RWPE1 (cell line): ENCODE measurements at places on chromosomes 13 and 19.

GRCh38 chr13:29920025-29920643, 69.7 kb upstream of the UBL3 start:
- DNase-seq, result no peak

- DNase-seq, result no peak
These were observed 40.5 kb downstream of the GATAD2A start for GRCh38 chr19:19445911-19446361.

GRCh38 chr19:664913-665443, 2.0 kb upstream of the RNF126 start:
- peak; percentile 78 for DNase-seq

DNA sequence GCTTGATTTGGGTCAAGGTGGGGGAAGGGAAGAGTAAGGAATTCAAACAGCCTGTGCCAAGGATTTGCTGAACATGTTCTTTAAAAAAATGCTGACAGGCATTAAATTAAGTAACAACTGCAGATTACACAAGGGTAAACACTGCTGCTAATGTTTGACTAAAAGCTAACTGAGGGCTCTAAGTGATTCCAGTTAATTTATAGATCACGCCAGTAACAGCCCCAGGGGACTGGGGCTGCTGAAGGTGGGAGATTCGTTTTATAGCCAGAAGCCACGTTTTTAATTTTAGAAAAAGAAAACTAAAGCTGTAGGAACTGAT, 321.7 kb downstream of the DLEU7 start:
- DNase-seq, result no peak

- peak; percentile 78 for DNase-seq
These were observed 2.9 kb upstream of the DCUN1D2 start for GRCh38 chr13:113493315-113493951.

GRCh38 chr13:27442797-27443196, 7.6 kb downstream of the MTIF3 start:
- DNase-seq, result no peak

GRCh38 chr13:92951273-92951890, 275.2 kb upstream of the GPC6 start:
- DNase-seq, result no peak

DNA sequence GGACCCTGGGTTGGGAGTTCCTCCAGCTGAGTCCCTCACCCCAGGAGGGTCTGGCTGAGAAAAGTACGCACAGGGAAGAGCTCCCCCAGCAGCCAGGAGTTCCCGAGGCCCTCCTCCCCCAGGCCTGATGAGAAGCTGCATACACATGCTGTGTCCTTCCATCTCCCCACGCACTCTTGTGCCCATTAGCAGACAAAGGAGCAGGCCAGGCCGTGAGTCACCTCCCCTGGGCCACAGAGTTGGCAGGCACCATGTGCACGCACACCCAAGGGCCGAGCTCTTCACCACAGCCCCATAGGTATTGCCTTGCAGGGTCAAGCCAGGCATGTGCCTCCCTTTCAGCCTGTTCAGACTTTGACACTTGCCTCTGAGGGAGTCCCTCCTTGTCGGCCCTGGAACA, 17.5 kb downstream of the MAU2 start:
- no peak for DNase-seq

DNA sequence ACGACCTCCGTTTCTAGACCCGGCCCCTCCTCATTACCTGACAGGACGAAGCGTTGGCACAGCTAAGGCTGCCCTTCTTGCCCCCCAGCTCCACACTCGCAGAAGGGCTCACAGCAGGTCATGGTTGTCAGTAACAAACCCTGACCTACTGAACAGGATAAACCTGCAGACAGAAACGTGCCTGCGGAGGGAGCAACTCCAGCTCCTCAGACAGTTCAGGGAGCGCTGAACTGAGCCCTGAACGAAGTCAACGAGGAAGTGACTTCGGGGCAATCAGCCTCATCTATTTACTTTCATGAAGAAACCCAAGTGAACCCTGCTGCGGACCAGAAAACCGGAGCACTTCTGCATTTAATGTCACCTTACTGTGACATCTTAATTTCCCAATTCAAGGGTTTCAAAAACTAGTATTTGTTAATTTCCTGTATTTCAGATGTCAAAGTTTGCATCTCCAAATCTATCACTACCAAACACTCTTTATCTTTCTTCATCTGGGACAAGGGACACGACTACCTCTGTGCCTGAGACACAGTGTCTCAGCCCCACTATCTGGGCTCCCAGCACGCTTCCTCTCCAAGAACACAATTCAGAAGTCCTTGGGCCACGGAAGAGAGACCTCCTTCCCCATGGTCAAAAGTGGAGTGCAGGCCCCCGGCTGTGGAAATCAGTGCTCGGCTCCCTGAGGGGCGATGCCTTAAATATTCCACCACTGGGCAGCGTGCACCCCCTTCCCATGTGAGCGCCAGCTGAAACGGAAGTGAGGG, 40.2 kb downstream of the CARS2 start:
- DNase-seq, result no peak

DNA sequence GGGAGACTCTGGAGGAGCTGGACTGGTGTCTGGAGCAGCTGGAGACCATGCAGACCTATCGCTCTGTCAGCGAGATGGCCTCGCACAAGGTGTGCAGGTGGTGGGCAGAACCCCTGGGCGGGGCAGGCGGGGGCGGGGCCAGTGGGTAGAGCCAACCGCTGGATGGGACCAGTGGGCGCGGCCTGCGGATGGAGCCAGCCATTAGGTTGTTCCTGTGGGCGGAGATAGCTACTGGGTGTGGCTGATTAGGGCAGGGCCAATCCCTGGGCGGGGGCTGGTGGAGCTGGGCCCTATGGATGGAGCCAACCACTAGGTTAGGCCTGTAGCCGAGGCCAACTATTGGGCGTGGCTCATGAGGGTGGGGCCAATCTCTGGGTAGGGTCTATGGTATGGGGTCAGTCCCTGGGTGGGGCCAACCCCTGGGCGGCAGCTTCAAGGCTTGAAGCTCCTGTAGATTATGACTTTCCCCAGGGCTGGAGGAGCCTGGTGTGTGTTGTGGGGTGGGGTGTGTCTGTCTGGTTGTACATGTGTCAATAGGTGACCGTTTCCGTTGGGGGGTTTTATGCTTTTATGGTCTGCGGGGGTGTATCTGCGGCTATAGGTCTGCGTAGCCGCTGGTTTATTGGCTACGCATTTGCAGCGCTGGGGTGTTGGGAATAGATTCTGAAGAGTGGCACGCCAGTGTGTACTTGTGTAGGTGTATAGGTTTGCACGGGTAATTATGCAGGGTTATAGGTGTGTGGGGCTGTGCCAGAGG, 30.7 kb downstream of the PDE4A start:
- peak; percentile 59 for DNase-seq

DNA sequence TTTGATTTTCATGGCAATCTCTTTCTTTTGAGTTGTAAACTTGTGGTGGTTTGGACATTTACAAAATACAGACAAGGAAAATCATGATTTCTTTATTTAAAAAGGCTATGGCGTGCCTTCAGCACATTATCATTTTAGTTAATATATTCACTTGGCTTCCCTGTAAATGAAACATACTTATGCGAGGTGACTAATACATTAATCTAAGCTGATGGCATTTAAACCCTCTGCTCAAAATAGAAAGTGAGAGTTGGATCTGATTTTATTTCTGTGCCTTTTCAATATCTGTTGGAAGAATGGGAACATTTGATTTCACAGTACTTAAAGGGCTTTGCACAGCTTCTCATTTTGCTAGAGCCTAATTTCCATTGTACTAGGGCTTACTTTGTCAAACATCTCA, 289.8 kb downstream of the MTUS2 start:
- DNase-seq, result no peak

- no peak for DNase-seq
These were observed 43.8 kb downstream of the SPRY2 start for GRCh38 chr13:80297094-80297493.

DNA sequence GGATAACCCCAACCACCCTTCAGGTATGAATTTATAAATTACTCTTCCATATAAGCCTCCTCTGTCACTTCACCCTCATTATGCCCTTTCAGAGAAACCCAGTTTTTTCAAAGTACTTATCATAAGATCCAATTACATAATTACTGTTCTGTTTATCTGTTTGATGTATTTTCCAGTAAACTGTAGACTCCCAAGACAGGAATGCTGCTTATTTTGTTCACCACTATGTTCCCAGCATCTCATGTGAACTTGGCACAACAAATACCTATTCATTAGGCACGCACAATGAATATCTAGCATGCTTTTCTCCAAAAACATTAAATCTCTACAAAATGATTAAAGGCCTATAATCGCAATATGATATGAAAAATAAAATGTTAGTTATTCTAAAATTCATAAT, 13.2 kb downstream of the ENOX1 start:
- DNase-seq, result no peak

GRCh38 chr19:49877879-49878743, 609 bp downstream of the TBC1D17 start:
- peak; percentile 97 for DNase-seq

- no peak for DNase-seq
These were observed 133.6 kb upstream of the MYO16 start for GRCh38 chr13:108495646-108496361.

GRCh38 chr13:20699715-20700114, 3.8 kb upstream of the IL17D start:
- DNase-seq, result no peak

DNA sequence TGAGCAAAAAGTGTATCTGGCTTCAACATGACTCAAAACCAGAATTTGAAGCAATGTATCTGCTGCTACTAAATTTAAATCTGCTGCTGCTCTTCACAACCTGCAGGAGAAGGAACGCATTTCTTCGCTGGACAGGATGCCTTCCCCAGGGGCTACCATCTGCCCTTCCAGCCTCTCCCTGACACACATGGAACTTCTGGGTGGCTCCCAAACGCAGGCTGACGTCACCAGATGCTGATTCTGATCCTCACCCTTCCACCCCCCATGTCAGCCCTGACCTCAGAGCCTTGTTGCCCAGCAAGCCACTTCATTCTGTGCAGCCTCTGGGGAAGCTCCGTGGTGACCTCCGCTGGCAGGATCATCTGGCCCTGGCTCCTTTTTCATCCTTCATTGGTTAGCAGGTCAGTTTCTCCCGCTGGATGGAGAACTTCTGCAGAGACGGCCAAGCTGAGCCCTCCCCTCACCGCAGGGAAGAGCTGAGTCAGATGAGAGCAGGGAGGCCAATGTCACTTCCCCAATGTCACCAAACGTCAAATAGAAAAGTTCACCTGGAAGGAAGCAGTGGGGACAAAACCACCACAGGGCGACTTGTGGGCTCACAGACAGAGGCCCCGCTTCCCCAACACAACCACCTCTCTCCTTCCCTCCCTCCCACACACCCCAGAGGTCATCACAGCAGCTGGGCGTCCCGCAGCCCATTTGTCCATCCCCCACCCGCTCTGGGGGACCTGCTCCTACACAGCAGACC, 14.0 kb upstream of the RAB20 start:
- no peak for DNase-seq

DNA sequence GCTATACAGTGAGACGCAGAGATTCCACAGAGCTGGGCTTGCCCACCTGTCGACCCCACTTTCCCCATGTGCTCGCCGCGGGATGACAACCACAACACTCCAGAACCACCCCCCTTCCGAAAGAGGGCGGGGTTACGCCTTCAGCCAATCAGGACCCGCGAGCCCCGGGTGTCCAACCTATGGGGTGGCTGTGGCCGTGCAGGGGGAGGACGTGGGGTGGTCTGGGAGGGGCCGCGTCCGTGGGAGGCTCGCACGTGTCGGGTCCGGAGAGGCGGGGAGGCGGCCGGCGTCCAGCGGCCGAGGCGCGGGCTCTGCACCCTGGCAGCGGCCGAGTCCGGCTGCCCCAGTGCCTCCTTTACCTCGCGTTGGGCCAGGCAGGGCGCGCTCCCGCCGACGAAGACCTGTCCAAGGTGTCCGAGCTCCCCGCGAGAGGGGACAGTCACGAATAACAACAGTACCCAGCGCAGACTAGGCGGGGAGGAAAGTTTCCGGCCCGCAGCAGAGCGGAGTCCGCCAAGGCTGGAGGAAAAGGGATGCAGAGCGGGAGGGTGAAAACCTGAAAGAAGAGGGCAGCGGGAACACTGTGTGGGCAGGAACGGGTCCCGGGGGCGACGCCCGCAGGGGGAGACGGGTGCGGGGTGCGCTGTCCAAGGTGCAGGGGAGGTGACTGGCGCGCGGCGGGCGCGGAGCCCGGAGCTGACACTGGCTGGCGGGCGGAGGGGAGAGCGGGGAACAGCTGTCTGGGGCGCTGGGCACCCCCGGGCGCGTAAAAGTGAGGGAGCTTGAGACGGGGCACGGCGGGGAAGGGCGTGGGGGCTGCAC, 911 bp downstream of the ENOX1 start:
- peak; percentile 78 for DNase-seq

- no peak for DNase-seq
These were observed 59.2 kb upstream of the CSNK1A1L start for GRCh38 chr13:37164635-37165034.

- no peak for DNase-seq
These were observed 2.5 kb downstream of the ZNF552 start for GRCh38 chr19:57812226-57812625.

- DNase-seq, result no peak
These were observed 39.4 kb downstream of the ZNF136 start for GRCh38 chr19:12202250-12202649.

- no peak for DNase-seq
These were observed 12.2 kb downstream of the MRPS31 start for GRCh38 chr13:40758811-40759210.

GRCh38 chr19:4327877-4328242, 10.8 kb downstream of the STAP2 start:
- no peak for DNase-seq

GRCh38 chr13:45879666-45880065, 28.1 kb upstream of the SIAH3 start:
- peak; percentile 25 for DNase-seq

GRCh38 chr19:38506723-38507550, 73.4 kb downstream of the RYR1 start:
- DNase-seq, result peak; percentile 97

DNA sequence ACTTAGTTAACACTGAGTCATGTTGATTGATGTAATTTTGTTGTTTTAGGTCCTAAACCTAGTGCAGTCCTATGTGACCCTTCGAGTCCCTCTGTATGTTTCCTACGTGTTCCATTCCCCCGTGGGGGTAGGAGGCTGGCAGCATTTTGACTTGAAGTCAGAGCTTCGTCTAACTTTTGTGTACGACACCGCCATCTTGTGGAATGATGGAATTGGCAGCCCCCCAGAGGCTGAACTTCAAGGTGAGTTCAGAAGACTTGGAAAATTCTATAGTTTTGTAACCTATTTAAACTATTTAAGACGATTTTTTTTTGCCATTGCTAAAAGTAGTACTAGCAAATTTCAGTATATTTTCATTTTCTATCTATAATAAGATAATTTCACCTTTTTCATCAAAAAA, 117.9 kb downstream of the STOML3 start:
- no peak for DNase-seq

DNA sequence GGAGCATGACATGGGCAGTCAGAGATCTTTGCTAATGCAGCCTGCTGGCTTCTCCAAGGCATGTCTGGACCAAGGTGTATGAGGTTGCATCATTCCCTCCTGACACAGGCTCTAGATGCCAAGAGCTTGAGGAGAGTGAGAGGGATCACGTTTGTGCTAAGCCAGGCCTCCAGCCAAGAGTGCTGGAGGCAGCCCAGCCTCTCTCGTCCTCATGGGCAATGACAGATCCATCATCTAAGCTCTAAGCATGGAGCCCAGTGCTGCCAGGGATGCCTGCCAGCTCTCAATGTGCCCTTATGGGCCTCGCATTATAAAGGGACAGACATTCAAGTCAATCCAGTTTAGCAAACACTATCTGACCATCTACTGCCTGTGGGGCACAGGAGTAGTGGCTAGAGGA, 136.3 kb upstream of the VSTM2B start:
- no peak for DNase-seq
